ENCODE measurements at places on chromosomes 2 and 18.

- no peak for DNase-seq
These were observed 55.5 kb downstream of the RIT2 start for GRCh38 chr18:43060020-43060419.

- no peak for DNase-seq
These were observed 19.8 kb downstream of the COL5A2 start for GRCh38 chr2:189159717-189160116.

DNA sequence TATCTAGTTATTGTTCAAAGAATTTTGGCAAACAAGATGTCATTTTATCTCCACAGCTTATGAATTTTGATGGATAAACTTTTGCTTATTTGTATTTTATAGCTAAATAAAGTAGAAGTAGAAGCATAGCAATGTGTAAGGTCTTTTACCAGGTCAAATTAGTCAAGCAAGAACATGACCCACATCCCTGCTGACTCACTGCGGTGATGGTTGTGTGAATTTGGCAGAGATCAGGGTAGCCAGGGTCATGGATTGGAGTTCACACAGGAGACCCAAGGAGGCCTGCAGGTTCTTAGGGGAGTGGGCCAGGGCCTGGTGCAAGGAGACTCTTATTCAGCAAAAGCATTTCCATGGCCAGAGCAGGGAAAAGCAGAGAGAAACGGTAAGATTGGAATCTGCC lies 18.7 kb downstream of the SP140 start:
- no peak for DNase-seq

DNA sequence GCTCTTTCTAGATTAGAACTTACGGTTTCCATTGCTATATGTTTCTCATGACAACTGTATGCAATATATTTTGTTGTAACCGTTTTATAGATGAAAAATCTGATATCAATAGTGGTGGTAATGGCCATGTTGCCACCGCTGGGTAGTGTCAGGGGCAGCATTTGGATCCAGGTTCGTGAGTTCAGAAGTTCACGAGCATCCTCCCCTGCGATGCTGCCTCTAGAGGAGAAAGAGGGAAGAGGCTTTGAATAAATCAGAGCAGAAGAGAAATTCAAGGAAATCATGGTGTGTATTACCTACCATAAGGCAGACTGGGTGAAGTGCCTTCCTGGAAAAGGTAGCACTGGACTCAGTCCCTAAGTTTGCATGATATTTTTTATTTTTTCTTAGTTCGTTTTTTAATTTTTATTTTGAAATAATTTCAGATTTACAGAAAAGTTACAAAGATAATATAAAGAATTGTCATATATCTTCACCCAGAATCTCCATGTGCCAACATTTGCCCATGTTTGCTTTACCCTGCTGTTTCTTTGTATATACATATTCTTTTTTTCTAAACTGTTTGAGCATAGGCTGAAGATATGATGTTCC lies 3.3 kb upstream of the ZBTB7C start:
- DNase-seq: no peak

- no peak for DNase-seq
These were observed 16.7 kb downstream of the IL1R1 start for GRCh38 chr2:102159295-102159694.

- no peak for DNase-seq
These were observed 2.2 kb downstream of the SERPINE2 start for GRCh38 chr2:224036731-224037361.

DNA sequence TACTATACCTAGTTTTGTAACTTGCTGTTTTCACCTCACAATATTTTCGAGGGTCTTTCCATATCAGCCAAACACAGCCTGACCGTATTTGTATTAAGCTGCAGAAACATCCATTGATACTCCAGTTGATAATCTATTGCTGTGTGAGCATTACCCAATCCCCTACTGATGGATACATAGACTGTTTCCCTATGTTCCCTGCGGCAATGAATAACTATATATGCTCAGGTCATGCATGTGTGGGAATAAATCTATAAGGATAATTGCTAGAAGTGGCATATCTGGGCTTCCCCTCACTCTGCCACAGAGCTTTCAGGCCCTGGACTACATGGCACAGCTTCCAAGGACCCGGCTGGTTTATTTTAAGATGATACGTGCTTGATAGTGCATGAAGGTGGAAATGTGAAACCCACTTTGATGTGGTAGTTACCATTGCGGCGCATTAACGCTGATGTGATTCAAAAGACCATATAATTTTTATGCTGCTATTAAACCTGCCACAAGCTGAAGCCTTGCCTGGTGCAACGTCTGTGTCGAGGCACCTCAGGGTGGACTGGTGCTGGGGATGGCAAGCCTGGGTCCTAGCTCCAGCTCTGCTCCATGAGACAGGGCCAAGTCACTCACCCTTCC lies 130.8 kb upstream of the MSH6 start:
- DNase-seq: no peak

GRCh38 chr2:237310515-237311114 lies 103.3 kb downstream of the COL6A3 start:
- DNase-seq: no peak

DNA sequence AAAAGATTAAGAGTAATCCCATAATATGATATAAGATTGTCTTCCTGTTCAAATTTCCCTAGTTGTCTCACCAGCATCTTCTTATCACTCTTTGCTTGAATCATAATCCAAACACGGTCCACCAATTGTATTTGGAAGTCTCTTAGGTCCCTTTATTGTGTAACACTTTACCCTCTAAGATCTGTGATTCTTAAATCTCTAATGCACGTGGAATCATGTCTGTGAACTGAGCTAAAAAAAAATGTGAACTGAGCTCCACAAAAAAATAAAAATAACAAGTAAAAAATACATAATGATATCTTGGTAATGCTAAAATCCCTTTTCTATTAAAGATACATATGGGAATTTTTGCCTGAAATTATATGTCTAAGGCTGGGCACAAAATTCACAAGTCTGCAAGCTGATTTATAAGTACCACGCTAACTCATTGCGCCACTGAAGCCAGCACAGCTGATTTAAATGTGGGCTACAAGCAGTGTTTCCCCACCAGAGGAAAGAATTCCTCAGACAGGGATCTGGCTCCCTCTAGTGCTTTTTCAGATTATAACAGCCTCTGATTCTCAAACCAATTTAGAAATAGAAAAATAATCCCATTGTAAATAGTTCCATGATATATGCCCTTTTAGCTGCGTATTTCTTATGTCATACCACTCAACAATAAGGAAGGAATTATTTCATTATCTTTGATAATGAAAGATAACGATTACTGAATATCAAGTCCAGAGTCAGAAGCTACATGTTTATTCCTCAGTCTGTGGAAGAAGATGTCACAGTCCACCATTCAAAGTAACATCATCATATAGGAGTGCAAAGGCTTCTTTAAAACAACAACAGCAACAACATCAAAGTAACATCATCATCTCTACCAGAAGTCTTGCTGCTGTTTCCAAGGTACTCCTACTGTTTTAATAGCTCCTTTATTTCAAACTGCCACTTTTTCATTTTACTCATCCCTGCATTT lies 22.9 kb downstream of the RBM43 start:
- peak; percentile 32 for DNase-seq

DNA sequence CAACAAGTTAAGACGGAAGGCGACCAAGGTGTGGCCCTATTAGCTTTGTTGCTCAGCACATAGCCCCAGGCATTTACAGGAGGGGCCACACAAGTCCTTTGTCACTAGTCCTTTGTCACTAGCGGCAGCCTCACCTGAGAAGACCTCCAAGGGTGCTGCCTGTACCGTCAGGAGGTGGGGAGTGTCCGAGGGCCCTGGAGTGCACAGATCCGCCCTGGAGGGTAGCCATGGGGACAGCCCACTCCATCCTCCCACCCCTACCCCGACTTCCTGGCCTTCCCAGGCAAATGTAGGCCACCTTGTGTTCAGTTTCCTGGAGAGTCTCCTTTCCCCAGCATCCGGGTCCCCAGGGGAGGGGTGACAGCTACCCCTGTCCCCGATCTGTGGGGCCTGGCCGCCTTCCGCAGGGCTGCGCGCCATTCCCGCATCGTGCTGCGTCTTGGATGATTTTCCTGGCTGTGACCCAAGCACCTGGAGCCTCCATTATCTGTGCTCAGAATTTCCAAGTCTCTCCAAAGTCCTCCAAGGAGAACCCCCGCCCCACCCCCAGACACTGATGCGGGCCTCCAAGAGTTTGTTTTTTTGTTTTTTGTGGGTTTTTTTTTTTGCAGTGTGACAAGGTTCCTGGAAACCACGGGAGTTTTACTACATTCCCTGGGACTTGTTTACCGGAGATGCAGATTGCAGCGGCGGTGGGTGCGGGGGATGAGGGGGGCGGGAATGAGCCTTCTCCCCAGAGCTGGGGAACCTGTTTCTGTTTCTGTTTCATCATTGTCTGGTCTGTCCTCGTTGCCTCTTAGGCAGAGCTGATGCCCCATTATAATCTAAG lies 28.6 kb downstream of the TEX44 start:
- DNase-seq: no peak

DNA sequence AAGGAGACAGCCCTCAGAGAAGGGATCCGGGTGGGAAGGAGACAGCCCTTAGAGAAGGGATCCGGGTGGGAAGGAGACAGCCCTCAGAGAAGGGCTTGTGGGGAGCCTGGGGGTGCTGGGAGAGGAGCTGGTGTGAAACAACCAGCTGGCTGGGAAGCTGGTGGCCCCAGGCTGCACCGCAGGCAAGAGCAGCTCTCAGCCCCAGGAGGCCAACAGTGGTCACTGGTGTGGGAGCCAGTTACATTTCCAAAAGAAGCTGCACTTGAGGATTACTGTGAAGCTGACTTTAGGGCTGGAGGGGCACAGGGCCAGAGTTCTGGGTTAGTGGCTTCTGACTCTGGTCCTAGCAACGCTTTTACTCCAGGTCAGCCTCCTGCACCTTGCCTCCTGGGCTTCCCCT lies 3.3 kb downstream of the HES6 start:
- DNase-seq: no peak

DNA sequence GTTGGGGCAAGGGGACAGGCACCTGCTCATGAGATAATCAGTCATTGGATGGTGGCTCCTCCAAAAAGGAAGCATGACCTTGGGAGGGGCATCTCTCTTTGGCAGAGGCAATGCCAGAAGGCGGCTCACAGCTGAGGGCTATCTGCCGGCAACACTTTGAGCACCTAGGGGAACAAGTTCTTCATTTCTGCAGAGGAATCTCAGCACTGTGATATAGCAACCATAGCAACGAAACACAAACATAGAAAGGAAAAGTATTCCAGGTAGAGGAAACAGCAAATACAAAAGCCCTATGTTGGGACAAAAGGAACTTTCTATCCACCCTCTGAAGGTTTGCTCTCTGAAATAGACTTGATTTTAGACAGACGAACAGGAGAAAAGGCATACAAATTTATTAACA lies 89.1 kb upstream of the NEDD4L start:
- DNase-seq: no peak

DNA sequence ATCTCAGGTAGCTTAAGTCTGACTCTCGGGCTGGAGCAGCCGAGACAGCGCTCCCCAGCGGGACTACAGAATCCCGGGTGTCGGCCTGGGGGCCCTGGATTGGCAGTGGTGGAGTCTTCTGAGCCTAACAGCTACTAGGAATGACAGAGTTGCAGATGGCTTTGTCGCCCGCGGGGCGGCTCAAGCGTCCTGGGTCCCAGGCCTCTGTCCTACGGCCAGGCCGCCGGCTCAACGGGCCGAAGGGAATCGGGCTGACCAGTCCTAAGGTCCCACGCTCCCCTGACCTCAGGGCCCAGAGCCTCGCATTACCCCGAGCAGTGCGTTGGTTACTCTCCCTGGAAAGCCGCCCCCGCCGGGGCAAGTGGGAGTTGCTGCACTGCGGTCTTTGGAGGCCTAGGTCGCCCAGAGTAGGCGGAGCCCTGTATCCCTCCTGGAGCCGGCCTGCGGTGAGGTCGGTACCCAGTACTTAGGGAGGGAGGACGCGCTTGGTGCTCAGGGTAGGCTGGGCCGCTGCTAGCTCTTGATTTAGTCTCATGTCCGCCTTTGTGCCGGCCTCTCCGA lies 8.8 kb downstream of the SIX2 start:
- DNase-seq: no peak

GRCh38 chr2:205858881-205859441 lies 176.7 kb downstream of the NRP2 start:
- no peak for DNase-seq

DNA sequence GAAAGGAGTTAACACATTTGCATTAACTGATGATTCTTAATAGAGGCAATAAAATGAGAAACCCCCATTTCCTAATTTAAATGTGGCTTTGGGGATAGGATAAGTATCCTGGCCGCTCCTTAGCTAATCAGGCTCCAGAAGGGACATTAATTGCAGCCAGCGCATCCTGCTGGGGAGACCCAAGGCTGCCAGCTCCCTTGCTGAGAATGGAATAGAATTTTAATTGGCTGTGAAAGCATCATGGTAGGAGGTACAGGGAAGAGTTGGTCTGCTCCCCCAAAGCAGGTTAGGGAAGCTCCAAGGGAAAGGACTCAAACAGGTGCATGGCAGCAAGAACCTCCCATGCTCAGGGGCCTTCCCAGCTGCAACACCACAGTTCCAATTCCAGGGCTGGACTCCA lies 71.4 kb downstream of the MARCHF4 start:
- no peak for DNase-seq

DNA sequence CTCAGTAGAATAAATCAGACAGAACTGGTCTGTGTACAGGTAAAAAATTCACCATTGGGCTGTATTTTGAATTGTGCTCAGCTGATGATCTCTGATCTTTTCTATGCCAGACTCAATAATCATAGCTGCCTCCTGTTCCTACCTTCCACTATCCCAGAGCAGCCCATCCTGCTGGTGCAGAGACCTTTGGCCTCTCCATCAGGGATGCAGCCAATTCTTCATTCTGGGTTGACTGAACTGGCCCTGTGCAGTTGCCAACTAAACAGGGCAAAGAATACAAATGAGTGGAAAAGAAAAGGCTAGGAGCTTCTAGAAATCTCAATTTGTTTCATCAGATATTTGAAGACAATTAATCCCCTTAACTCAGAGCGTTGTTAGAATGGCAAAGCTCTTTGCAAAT lies 1781.3 kb upstream of the CELF4 start:
- no peak for DNase-seq

DNA sequence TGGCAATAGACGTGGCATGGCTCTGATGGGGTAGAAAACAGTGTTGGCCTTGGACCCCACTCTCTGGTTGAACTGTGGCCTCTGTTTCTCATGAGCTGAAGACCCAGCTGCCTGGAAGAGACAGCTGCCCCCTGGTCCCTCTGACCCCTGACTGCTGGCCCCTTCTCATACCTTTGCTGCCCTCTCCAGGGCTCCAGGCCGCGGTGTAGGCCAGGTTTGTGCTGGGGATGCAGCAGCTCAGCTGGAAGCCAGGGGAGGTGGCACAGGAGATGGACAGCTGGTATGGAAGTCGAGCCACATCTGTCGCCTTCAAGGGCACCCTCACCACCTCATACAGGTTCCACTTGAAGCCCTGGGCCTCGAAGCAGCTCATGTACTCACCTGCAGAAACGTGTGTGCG lies 31.7 kb upstream of the SELENOI start:
- no peak for DNase-seq

GRCh38 chr2:231383416-231384108 lies 11.9 kb upstream of the B3GNT7 start:
- DNase-seq: no peak

DNA sequence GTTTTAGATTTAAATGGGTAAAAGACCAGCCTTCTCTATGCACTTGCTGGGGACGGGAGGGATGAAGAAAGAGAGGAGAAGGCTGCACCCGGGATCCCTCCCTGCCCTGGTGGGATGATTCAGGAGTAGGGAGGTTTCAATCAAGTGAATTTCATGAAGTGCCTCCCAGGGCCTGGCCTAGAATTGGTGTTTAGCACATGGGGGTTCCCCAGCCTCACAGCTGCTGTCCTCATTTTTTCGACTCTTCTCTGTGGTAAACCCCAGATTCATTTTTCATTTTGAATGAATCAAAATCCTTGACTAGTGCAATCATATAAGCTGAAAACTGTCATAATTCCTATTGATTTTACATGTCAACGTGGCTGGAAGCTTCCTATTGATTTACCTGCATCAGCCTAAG lies 81.1 kb downstream of the LPIN1 start:
- no peak for DNase-seq

GRCh38 chr2:194176134-194176533 lies 1480.9 kb upstream of the SLC39A10 start:
- no peak for DNase-seq

Measured in GM18507 (cell line).